ENCODE measurements at places on chromosomes 12 and 14. TPM values are rescaled to one million over a fixed set of nuclear protein-coding genes. Genes with fewer than 3 reads are reported as not detected.

DNA sequence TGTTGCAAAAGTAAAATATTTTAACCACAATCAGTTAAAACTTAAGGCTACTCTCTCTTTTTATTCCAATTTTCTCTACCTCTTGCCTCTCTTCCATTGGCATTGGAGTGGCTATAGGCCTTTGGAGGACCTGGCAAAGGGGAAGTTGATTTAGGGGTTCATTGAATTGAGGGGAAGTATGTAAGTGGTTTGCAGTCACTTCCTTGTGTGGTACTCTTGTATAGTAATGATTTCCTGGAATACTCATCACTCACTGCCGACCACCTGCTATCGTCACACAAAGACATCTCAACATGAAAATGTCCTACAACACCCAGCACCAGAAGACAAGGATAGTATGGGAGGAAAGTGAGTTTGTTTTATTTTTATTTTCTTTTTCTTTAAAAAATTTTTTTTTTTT lies 45.7 kb upstream of the CPM start:
- no peaks in the 10 kb centered on the region for H3K36me3 ChIP-seq
- H3K4me1 ChIP-seq = no peaks in the 10 kb centered on the region
- no peak for DNase-seq
- no peak overlapping the region for H3K4me3 ChIP-seq
- H3K27me3 ChIP-seq = no peaks in the 10 kb centered on the region

DNA sequence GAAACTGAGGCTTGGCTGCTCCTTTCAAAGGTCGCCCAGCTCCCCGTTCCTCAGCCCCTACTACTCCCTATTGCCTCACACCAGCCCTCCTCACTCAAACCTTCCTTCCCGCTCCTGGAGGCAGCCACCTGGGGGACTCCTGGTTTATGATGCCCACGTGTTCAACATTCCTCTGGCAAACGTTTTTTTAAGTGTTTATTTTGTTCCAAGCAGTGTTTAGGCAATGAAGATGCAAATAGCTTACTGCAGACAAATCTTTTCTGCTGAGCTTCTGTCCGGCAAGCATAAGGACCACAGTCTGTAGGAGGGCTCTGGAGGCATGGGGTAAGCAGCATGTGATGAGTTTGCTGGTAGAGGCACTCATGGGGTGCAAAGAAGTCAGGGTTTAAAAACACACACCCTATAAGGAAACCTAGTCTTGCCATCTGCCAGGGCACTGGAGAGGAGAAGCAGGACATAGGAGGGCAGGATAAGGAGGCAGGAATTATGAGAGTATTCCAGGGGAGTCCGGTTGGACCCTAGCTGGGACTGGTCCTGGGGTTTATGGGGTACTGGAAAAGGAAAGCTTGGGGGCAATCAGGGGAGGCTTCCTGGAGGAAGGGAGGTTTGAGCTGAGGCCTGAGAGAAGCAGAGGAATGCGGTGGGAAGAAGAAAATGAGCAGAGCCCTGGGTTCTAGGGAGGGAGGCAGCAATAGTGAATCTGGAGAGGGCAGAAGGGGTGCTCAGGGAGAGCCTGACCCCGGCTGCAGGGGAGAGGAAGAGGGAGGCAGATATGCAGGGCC lies 123.3 kb downstream of the NCOR2 start:
- H3K36me3 ChIP-seq = peaks cover 53% of the 10 kb centered on the region
- DNase-seq = no peak
- no peaks in the 10 kb centered on the region for H3K27me3 ChIP-seq
- no peak overlapping the region for H3K4me3 ChIP-seq
- peaks cover 33% of the 10 kb centered on the region for H3K4me1 ChIP-seq

GRCh38 chr14:29463727-29464395 lies 463.8 kb downstream of the PRKD1 start:
- no peak overlapping the region for H3K4me3 ChIP-seq
- no peaks in the 10 kb centered on the region for H3K27me3 ChIP-seq
- no peaks in the 10 kb centered on the region for H3K36me3 ChIP-seq
- H3K27ac ChIP-seq = no peak overlapping the region
- H3K4me1 ChIP-seq = no peaks in the 10 kb centered on the region

- peaks cover 20% of the 10 kb centered on the region for H3K36me3 ChIP-seq
- no peak for DNase-seq
- H3K4me3 ChIP-seq = no peak overlapping the region
These were observed 249.3 kb downstream of the FOXN3 start for GRCh38 chr14:89167705-89168104.

DNA sequence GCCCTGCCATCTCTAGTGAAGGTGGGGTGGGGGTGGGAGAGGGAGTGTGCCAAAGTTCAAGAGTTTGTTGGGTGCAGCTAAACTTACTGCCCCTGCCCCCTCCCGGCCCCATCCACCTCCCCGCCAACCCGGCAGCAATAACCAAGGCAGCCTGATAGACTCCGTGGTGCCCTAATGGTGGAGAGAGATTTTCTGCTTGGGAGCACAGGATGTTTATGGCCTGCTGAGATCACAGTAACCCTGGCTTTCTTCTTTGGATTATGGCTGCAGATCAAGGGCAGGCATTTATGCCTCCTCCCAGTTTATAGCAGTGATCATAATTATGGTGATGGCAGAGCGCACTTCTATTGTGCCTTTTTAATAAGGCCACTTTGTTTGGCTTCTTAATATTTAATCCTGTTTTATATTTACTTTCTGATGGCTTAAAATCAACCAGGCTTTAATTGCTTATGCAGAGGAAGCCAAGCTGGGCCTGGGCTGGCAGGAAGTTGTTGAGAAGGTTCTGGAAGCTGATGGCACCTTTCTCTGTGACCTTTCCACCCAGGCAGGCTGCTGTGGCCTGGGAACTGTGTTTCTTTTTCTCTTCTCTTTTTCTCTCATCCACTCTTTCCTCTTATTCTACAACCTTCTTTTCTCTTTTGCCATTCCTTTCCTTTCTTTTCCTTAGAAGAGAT lies 256.8 kb upstream of the FKBP4 start:
- H3K4me1 ChIP-seq = no peaks in the 10 kb centered on the region
- no peak overlapping the region for H3K27ac ChIP-seq
- H3K4me3 ChIP-seq = no peak overlapping the region
- no peaks in the 10 kb centered on the region for H3K36me3 ChIP-seq

- H3K4me1 ChIP-seq = no peaks in the 10 kb centered on the region
- no peak overlapping the region for H3K27ac ChIP-seq
- no peak for DNase-seq
- H3K4me3 ChIP-seq = no peak overlapping the region
These were observed 321.2 kb upstream of the FAR2 start for GRCh38 chr12:28827861-28828260.

DNA sequence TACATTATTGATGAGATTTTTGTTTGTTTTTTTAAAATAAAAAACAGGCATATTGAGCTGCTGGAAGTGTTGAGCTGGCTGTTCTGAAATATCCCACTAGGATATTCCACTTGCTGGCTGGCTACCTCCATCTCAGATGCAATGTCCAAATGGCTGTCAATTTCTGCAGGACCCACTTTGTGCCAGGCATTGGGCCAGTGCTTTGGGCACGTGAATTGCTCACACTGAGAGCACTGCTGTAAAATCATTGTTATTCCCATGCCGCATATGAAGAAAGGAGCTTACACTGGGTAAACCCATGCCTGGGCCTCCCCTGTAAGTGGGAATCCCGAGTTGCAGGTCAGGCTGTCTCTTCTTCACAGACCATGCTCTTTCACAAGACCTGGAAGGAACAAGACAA lies 56.7 kb downstream of the RGS6 start:
- no peak for DNase-seq
- H3K4me1 ChIP-seq = no peaks in the 10 kb centered on the region
- no peak overlapping the region for H3K4me3 ChIP-seq
- H3K27ac ChIP-seq = no peak overlapping the region
- no peaks in the 10 kb centered on the region for H3K27me3 ChIP-seq
- no peaks in the 10 kb centered on the region for H3K36me3 ChIP-seq

DNA sequence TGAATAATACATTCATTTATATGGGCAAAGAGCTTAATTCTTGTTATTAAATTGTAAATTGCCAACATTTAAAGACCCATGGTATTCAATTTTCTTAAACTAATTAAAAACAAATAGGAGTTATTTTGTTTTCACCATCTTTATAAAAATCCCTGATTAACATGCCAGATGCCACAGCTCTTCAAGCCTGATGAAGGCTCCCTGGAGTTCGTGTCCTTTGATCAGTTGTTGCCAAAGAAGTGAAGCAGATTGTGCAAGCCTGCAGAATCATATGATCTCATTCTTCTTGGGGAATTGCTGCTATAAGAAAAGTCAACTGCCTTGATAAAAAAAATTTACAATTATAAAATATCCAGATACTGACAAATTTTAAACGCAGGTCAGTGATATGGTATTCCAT lies 288.3 kb upstream of the PPFIA2 start:
- no peaks in the 10 kb centered on the region for H3K36me3 ChIP-seq
- no peak overlapping the region for H3K27ac ChIP-seq
- no peaks in the 10 kb centered on the region for H3K27me3 ChIP-seq

DNA sequence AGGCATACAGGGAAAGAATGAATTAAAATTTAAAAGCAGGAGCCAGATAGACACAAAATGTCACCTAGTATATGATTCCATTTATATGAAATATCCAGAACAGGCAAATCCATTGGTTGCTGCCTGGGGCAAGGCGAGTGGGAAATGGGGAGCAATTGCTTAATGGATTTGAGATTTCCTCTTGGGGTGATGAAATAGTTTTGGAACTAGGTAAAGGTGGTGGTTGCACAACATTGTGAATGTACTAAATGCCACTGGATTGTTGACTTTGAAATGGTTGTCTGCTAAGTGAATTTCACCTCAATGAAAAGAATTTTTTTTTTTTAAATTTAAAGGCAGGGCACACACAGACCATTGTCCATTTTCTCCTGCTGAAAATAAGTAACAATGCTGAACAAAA lies 61.9 kb downstream of the ABCC9 start:
- H3K4me3 ChIP-seq = no peak overlapping the region
- no peak overlapping the region for H3K27ac ChIP-seq
- H3K4me1 ChIP-seq = no peaks in the 10 kb centered on the region
- no peak for DNase-seq
- no peaks in the 10 kb centered on the region for H3K36me3 ChIP-seq
- no peaks in the 10 kb centered on the region for H3K27me3 ChIP-seq

DNA sequence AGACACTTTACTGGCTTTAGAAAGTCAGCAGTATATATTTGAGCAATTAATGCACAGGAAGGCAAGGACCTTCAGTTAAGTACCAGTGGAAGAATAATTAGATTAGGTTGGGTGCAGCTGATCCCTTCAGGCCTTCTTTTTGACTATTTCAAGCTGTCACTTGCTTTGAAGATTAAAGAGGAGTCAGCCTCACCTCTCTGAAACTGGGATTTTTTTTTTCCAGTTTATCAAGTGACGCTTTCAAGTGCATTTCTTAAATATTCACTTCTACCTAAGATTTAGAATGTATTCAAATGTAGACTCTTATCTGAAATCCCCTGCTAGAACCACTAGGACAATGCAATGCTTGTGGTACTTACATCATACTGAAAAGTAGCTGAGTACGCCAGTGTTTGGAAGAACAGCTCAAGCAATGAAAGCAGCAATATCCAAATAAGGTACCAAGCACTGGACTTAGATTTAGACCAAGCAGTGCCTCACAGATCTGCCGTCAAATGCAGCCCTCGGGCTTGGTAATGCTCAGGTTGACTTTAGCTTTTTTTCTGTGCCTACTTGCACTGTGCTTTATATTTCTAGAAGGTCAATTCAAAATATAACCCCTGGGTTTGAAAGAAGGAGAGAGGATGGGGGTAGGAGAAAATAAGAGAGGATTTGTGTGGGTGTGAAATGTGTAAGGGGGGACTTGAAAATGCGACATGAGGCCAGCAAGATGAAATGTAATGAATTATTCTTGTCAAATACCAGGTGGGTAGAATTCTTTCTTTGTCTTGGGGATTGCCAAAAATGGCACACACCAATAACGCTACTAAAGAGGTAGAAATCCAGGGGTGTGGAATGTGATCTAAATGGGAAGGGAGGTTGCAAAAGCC lies 3.7 kb upstream of the FERMT2 start:
- peaks cover 16% of the 10 kb centered on the region for H3K4me1 ChIP-seq
- no peak overlapping the region for H3K4me3 ChIP-seq
- H3K27me3 ChIP-seq = peaks cover 2% of the 10 kb centered on the region
- H3K27ac ChIP-seq = no peak overlapping the region
- H3K36me3 ChIP-seq = no peaks in the 10 kb centered on the region

DNA sequence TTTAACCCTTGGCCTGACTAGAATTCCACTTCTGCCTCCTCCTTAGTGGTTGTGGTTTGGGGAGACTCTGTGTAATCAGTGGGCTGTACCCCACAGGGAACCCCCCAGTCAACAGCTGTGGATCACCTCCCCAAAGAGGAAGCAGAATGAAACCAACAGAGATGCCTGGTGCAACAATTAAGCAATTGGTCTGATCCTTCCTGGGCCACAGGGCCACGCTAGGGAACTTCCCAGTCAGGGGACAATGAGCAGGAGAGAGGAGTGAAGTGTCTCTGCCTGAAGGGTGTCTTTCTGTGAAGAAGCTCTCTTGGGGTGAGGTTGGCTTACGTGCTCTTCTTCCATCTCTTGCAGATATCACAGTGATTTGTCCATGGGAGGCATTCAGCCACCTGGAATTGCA lies 8.2 kb downstream of the PDE6H start:
- DNase-seq = no peak
- no peak overlapping the region for H3K4me3 ChIP-seq
- H3K27me3 ChIP-seq = no peaks in the 10 kb centered on the region
- no peak overlapping the region for H3K27ac ChIP-seq

GRCh38 chr12:25761356-25761755 lies 197.1 kb upstream of the RASSF8 start:
- no peak for DNase-seq
- no peak overlapping the region for H3K4me3 ChIP-seq
- H3K27ac ChIP-seq = no peak overlapping the region

DNA sequence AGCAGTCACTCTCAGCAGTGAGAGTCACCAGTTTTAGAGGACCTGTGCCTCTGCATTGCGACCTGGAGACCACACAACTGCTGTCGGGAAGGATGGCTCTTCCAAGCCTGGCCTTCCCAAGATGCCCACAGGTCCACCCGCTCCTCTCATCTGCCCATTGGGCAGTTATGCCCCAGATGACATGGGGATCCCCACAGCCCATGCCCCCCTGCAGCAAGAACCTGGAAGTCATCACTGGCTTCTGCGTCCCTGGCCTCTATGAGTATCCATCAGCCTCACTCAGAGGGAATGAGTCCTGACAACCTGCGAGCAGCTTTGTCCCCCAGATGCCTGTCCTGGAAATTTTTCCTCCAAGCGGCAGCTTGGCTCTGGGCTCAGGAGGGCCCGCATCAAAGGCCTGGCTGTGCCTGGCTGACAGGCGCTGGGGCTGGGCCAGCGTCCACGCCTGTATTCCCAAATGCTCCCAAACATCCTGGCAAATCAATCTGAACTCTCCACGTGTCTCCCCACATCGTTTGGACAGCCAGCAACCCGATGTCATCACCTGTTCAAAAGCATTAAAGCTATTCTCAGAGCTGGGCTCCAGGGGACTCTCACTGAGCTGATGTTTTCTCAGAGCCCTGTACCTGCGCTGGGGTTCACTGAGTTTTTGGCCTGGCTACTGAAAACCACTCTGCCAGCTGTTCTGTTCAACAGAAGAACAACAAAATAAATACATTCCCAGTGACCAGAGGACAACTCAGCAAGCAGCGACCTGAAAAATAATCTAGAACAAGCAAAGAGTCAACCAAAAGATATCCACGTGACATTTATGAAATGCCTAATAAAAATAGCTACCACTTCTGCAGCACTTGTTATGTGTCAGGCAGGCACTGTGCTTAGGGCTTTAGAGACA lies 57.8 kb downstream of the CLMN start:
- no peak for DNase-seq
- no peaks in the 10 kb centered on the region for H3K27me3 ChIP-seq
- H3K36me3 ChIP-seq = no peaks in the 10 kb centered on the region
- H3K4me1 ChIP-seq = peaks cover 27% of the 10 kb centered on the region

PLA2G1B gene
- total RNA-seq = not detected

PPP4R3A gene
- total RNA-seq = 110 TPM

MAP3K9 gene
- total RNA-seq = 13.0 TPM

LRFN5 gene
- total RNA-seq = 1.1 TPM

ELK3 gene
- 11.6 TPM for total RNA-seq

TAS2R42 gene
- total RNA-seq = not detected

SMCO3 gene
- not detected for total RNA-seq

TOMM20L gene
- total RNA-seq = not detected
